Stomach (tissue), 19 donors: ENCODE measurements at places on chromosomes 12 and 14. TPM values are rescaled to one million over a fixed set of nuclear protein-coding genes. Genes with fewer than 3 reads are reported as not detected.

GRCh38 chr14:72416892-72417291, 477.0 kb downstream of the DPF3 start:
- no peaks in the 10 kb centered on the region for H3K36me3 ChIP-seq
- no peak for DNase-seq
- H3K27me3 ChIP-seq = no peaks in the 10 kb centered on the region
- no peak overlapping the region for H3K4me3 ChIP-seq
- H3K27ac ChIP-seq = no peak overlapping the region

Gene RNASE7
- total RNA-seq = not detected

Gene PAX9
- total RNA-seq = not detected

DNA sequence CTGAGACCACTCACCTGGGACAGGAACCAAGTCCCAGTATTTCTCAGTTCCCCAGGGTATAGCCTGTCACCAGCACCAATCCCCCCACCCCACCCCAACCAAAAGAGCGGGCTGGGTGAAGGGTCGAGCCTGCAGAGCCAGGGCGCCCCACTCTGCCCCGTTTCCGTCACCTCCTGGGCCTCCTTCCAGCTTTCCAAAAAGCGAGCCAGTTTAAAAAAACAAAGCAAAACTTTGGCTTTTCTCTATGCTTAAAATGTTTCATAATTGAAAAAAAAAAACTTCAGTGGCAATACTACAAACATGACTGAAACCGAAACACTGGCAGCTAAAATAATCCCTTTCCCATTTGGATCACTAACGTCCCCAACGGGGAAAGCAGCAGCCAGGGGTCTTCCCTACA, 7.5 kb downstream of the CAMKK2 start:
- peaks cover 76% of the 10 kb centered on the region for H3K4me1 ChIP-seq

DNA sequence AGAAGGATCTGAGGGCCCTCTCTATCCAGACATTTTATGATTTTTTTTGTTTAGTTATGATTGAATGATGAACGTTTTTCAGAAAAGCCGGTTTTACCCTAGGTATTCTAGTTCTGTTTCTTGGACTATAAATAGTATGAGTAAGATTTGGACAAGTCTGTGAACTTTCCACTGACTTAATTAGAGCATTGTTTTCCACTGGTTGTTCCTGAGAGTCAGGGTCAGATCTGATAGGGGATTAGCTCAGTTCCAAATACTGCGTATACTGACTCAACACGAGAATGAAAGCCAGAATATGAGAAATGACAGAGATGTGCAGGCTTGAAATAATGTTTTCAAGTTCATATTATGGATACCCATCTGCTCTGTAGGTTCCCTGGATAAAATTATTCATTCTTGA, 361.6 kb downstream of the AEBP2 start:
- no peak for DNase-seq
- H3K4me1 ChIP-seq = no peaks in the 10 kb centered on the region
- H3K36me3 ChIP-seq = no peaks in the 10 kb centered on the region
- H3K4me3 ChIP-seq = no peak overlapping the region
- no peak overlapping the region for H3K27ac ChIP-seq

Gene ANKS1B
- not detected for total RNA-seq
